ENCODE measurements at places on chromosomes 1 and 21. TPM values are rescaled to one million over a fixed set of nuclear protein-coding genes. Genes with fewer than 3 reads are reported as not detected.

DNA sequence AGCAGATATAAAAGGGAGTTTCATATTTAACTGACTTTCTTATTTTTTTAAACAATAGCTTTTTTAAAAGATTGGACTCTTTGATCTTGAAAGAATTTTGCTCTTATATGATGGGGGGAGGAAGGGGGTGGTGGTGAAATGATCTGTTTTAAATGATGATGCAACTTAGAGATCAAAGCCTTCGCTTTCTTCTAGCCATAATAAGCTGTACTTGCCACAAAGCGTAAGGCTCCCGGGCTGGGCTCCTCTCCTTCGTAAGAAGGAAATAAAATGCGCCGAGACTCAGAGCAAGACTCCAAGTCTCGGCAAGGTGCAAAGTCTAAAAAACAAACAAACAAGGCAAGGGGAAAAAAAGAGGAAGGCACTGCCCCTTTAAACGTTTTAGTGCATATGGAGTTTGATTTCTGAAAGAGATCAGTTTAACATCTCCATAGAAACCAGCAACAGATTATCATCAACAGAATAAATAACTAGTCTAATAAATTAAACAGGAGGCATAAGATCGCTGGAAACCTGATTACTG is 3.3 kb downstream of the CASZ1 start:
- DNase-seq = peak; percentile 13

- DNase-seq = no peak
These were observed 49.4 kb downstream of the HSD3B1 start for GRCh38 chr1:119556423-119556822.

DNA sequence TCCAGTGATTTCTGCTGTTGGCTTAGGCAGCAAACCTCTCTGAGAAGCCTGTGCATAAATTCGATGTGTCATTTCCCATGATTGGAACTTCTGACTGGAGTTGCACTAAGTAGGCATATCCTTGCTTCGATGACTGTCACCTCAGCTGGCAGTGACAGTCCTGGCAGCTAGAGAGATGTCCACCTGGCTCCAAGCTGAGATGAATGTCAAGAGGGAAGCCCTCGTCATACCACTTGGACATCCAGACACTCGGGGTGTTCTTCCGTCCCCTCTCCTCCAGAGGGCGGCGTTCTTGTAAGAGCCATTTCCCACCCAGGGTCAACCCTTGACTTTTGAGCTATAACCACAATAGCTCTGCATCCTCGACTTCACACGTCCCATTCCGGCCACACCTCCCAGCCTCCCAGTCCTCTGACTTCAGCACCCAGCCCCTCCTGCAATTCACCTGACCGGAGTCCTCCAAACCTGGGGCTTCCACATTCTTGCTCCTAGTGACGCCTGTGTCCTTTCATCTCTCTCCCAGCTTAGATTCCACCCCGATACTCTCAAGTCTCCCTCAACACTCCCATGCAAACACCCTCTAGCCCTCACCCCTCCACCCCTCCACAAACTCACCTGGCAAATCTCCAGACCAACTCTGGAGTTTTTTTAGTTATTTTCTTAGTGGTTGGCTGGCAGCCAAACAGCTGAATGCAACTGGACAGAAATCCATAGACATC is 17.3 kb downstream of the CA6 start:
- DNase-seq = peak; percentile 37

GRCh38 chr21:20445971-20446370 is 552.2 kb upstream of the NCAM2 start:
- DNase-seq = no peak

GRCh38 chr1:110339407-110340206 is 430 bp downstream of the RBM15 start:
- peak; percentile 59 for DNase-seq

DNA sequence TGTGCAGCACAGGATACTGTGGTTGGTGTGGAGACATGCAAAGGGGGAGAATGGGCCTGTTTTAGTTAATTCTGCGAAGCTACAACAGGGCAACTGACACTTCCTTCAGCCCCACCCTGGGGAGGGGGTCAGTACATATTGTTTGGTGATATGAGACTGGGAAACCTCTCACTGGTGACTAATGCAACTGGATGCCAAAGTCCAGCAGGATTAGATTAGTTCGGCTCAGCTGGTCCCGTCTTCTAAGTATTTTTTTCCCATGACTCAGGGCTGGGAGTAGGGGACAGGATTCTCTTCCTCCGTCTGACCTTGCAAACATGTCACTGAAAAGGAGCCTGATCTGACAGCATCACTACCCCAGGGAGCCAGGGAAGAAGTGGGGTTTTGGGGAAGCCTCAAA is 43.0 kb downstream of the PLXNA2 start:
- peak; percentile 92 for DNase-seq

DNA sequence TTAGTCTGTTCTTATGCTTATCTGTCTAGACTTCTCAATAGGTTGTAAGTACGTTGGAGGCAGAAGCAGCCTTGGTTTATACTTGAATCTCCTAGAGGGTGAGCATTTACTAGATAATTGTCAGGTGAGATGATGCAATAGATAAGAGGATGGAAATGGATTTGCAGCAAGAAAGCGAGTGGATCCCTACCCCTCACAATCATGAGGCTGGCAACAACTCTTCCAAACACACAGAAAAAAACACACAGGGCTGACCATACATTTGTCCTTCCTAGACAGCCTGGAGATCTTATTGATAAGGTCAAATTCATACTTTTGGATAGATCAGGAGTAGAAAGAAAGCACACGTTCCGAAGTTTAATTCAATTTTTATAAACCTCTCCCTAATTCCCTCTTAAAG is 481.4 kb upstream of the CAMK1G start:
- no peak for DNase-seq

DNA sequence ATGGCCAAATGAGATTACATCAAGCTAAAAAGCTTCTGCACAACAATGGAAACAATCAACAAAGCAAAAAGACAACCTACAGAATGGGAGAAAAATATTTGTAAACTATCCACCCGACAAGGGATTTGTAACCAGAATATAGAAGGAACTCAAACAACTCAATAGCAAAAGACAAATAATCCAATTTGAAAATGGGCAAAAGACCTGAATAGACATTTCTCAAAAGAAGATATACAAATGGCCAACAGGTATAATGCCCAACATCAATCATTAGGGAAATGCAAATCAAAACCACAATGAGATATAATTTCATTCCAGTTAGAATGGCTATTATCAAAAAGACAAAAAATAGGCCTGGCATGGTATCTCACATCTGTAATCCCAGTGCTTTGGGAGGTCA is 140.0 kb downstream of the GLUL start:
- DNase-seq = no peak

DNA sequence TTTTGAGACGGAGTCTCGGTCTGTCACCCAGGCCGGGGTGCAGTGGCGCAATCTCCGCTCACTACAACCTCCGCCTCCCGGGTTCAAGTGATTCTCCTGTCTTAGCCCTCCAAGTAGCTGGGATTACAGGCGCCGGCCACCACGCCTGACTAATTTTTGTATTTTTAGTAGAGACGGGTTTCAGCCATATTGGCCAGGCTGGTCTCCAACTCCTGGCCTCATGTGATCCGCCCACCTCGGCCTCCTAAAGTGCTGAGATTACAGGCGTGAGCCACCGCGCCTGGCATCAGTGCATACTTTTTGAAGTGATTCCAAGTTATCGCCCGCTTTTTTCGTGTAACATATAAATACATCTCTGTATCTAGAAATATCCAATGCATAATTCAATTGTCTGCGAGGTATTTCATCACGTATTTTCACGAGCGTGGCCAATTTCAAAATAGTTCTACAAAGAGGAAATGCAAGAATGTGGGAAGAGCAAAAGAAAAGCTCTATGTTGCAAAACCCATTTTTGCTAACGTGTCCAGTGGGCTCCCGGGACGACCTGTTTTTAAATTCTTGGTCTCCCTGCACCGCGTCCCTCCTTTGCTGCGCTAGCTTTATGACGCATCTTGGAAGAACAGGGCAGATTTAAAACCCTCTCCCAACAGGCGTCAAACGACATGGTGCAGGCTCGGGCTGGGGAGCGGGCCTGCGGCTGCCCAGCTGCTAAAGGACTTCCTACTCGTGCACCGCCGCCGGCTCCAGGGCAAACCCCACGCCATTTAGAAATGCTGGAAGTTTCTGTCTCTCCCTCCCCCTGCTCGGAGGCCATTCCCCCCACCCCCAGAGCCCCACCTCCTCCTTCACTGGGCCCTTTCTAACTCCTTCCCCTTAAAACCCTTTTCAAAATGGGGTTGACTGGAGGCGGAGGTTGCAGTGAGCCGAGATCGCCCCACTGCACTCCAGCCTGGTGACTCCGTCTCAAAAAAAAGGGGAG is 923 bp upstream of the IFNGR2 start:
- peak; percentile 97 for DNase-seq

FNDC7 gene
- total RNA-seq = 0.43 TPM

EVI5 gene
- 58.7 TPM for total RNA-seq

CACHD1 gene
- total RNA-seq = 11.9 TPM

All from fibroblast of villous mesenchyme (primary cell).